ENCODE measurements at places on chromosomes 5 and 9. TPM values are rescaled to one million over a fixed set of nuclear protein-coding genes. Genes with fewer than 3 reads are reported as not detected.

DNA sequence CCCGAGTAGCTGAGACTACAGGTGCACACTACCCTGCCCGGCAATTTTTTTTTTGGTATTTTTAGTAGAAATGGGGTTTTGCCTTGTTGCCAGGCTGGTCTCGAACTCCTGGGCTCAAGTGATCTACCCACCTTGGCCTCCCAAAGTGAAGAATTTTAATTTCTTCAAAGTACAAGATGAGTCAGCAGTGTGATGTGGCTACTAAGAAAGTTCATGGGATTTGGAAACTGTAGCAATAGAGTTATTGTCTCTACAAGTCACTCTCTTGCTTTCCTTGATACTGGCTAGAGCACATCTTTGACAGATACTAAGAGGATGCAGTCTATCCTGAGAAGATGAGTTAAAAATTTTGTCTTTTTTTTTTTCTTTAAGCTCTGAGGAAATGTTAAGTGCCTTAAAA, 1.6 kb downstream of the CREB3 start:
- DNase-seq = no peak

- no peak for DNase-seq
These were observed 581 bp upstream of the C9orf40 start for GRCh38 chr9:74953235-74953751.

DNA sequence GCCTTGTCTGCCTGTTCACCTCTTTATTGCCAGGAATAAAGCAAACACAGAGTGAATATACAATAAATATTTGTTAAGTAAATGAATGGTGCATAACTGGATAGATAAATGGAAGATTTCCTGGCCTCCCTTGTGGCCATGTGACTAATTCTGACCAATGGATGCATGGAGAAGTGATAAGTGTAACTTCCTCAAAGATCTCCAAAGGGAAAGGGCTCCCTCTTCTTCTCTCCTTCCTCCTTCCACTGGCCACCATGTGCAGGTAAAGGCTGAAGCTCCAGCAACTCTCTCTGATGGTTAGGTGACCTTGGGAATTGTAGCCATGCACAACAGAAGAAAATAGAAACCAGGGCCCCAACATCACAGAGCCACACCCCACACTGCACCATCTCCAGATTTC, 174.4 kb downstream of the EBF1 start:
- no peak for DNase-seq

RAB14 gene
- 20.4 TPM for total RNA-seq

DNA sequence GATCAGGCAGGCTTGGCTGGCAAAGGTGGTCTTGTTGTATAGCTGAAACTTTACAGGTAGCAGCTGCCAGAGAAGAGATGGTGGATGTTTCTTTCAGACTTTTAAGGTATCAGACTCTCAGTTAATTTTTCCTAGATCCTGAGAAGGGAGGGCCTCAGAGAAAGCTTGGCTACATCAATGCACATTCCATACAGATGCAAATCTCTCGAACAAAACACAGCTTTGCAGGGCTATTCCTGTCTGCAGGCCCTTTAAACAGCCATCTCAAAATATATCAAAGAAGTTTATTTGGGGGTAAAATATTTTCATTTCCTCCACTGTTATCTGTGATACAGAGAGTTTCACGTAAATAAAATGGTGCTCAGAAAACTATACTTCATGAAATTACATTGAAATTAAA, 1584.4 kb downstream of the EFNA5 start:
- DNase-seq = no peak

All from HT1080 (cell line).